Natural killer cell (primary cell): ENCODE measurements at places on chromosomes 7 and 10.

GRCh38 chr10:90592638-90593302, 265.1 kb downstream of the HTR7 start:
- no peak overlapping the region for H3K27ac ChIP-seq
- H3K27me3 ChIP-seq = no peaks in the 10 kb centered on the region
- DNase-seq = no peak

DNA sequence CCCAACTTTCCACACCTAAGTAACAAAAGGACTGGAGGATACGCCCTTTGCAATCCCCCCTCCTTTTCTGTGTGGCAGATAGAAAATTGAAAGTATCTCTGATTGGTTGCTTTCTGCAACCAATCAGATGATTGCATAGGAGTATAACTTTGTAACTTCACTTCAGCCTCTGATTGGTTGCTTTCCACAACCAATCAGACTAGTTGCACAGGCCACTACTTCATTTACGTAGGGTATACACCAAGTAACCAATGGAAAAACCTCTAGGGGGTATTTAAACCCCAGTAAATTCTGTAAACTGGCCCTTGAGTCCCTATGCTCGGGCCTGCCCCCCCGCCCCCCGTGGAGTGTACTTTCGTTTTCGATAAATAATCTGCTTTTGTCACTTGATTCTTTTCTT, 1080.4 kb downstream of the CNTNAP2 start:
- no peaks in the 10 kb centered on the region for H3K4me1 ChIP-seq
- no peak overlapping the region for H3K27ac ChIP-seq
- DNase-seq = no peak
- H3K4me3 ChIP-seq = no peak overlapping the region
- no peaks in the 10 kb centered on the region for H3K27me3 ChIP-seq
- H3K36me3 ChIP-seq = no peaks in the 10 kb centered on the region

- no peaks in the 10 kb centered on the region for H3K36me3 ChIP-seq
- peaks cover 20% of the 10 kb centered on the region for H3K27me3 ChIP-seq
- DNase-seq = no peak
- peaks cover 92% of the 10 kb centered on the region for H3K4me1 ChIP-seq
Observed at GRCh38 chr10:119310806-119311205, 103.4 kb downstream of the GRK5 start.

- no peaks in the 10 kb centered on the region for H3K27me3 ChIP-seq
- no peak overlapping the region for H3K4me3 ChIP-seq
- H3K27ac ChIP-seq = peak overlapping the region; percentile 55
Observed at GRCh38 chr10:73763343-73763742, 18.5 kb upstream of the CHCHD1 start.

DNA sequence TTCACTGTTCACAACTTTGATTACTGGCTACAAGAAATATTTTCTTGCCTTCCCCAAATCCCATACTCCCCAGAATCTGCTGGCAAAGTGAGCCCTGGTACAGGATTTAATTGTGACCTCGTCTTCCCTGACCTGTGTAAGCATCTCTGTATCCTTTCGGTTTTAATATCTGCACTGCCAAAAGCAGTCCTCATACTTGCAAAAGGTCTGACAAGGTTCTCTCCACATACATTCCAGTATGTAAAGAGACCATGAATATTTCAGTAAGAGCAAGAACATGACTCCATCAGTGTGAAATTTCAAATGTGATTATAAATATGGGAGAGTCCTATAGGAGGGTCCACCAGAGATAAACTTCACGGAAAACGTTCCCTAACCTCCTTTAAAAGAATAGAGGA, 134.0 kb upstream of the TCF7L2 start:
- peaks cover 14% of the 10 kb centered on the region for H3K4me1 ChIP-seq
- H3K36me3 ChIP-seq = no peaks in the 10 kb centered on the region
- H3K27ac ChIP-seq = no peak overlapping the region
- H3K4me3 ChIP-seq = no peak overlapping the region

DNA sequence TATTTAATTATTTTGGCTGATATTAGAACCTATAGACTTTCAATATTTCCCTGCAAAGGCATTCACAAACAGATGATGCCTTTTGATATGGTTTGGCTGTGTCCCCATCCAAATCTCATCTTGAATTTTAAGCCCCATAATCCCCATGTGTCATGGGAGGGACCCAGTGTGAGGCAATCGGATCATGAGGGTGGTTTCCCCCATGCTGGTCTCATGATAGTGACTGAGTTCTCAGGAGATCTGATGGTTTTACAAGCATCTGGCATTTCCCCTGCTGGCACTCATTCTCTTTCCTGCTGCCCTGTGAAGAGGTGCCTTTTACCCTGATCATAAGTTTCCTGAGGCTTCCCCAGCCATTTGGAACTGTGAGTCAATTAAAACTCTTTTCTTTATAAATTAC, 9.3 kb upstream of the PNLIPRP3 start:
- no peaks in the 10 kb centered on the region for H3K27me3 ChIP-seq
- H3K36me3 ChIP-seq = no peaks in the 10 kb centered on the region
- no peaks in the 10 kb centered on the region for H3K4me1 ChIP-seq
- DNase-seq = no peak
- H3K4me3 ChIP-seq = no peak overlapping the region

DNA sequence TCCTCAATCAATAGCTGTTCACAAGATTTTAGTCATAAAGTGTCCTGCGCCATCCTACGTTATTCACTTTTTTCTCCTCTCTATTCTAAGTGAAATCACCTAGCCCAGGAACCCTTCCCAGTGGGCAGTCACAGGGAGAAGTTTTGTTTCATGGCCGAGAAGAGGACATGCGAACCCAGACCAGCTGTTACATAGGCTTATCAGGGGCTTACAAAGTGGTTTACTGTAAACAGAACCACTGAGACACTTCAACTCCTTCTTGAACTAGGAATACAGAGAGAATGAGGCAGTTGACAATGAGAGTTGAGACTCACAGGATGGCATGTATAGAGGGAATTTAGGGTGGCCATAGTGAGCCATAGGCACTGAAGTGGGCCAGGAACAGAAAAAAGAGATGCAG, 246.9 kb upstream of the GLI3 start:
- no peaks in the 10 kb centered on the region for H3K27me3 ChIP-seq
- no peak overlapping the region for H3K4me3 ChIP-seq

DNA sequence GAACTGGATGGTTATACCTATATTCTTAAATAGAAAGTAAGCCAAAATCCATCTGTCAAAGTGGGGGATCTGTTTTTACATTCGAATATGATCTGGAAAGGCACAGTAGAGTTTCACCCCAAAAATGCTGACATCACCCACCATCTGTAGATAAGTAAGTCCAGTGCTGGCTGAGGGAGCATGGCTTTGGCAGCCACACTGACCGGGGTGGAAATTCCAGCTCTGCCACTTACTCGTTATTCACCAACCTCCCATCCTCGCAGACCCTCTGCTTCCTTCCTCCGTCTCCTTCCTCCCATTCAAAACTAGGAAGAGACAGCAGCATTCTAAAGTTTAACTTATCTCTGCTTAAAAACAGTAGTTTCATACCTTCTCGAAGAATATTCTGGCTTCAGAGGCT, 84.9 kb upstream of the GATA3 start:
- H3K27me3 ChIP-seq = no peaks in the 10 kb centered on the region
- H3K4me3 ChIP-seq = no peak overlapping the region
- no peak overlapping the region for H3K27ac ChIP-seq
- H3K36me3 ChIP-seq = peaks cover 7% of the 10 kb centered on the region

- no peak overlapping the region for H3K27ac ChIP-seq
- H3K4me3 ChIP-seq = no peak overlapping the region
- H3K27me3 ChIP-seq = no peaks in the 10 kb centered on the region
- H3K36me3 ChIP-seq = no peaks in the 10 kb centered on the region
- H3K4me1 ChIP-seq = no peaks in the 10 kb centered on the region
Observed at GRCh38 chr10:93091960-93092359, 18.3 kb downstream of the CYP26A1 start.

- H3K4me1 ChIP-seq = peaks cover 4% of the 10 kb centered on the region
- H3K27ac ChIP-seq = no peak overlapping the region
- H3K4me3 ChIP-seq = no peak overlapping the region
- H3K36me3 ChIP-seq = no peaks in the 10 kb centered on the region
Observed at GRCh38 chr10:29810816-29811215, 176.0 kb upstream of the SVIL start.

- no peaks in the 10 kb centered on the region for H3K27me3 ChIP-seq
- H3K4me1 ChIP-seq = no peaks in the 10 kb centered on the region
- DNase-seq = no peak
- no peak overlapping the region for H3K4me3 ChIP-seq
- no peak overlapping the region for H3K27ac ChIP-seq
Observed at GRCh38 chr7:11754123-11754522, 77.9 kb downstream of the THSD7A start.

DNA sequence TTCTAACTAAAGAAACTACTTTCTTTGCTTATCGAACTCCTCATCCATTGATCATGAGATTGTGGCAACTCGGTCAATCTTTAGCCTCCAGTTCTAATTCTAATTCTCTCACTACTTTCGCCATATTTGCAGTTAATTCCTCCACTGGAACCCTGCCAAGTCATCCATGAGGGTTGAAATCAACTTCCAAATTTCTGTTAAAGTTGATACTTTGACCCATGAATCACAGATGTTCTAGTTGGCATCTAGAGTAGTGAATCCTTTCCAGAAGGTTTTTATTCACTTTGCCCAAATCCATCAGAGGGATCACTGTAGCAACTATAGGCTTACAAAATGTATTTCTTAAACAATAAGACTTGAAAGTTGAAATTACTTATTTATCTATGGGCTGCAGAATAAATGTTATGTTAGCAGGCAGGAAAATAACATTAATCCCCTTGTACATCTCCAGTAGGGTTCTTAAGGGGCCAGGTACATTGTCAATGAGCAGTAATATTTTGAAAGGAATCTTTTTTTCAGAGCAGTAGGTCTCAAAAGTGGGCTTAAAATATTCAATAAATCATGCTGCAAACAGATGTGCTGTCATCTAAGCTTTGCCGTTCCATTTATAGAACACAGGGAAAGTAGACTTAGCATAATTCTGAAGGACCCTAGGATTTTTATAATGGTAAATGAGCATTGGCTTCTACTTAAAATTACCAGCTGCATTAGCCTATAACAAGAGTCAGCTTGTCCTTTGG, 39.4 kb downstream of the CCDC71L start:
- H3K4me1 ChIP-seq = no peaks in the 10 kb centered on the region
- no peak overlapping the region for H3K4me3 ChIP-seq
- no peaks in the 10 kb centered on the region for H3K27me3 ChIP-seq
- no peak overlapping the region for H3K27ac ChIP-seq

- H3K4me1 ChIP-seq = no peaks in the 10 kb centered on the region
- no peaks in the 10 kb centered on the region for H3K27me3 ChIP-seq
- no peak overlapping the region for H3K27ac ChIP-seq
- no peaks in the 10 kb centered on the region for H3K36me3 ChIP-seq
- DNase-seq = no peak
Observed at GRCh38 chr10:18224626-18225445, 84.6 kb downstream of the CACNB2 start.

GRCh38 chr10:132787495-132788179, 1.7 kb upstream of the NKX6-2 start:
- no peaks in the 10 kb centered on the region for H3K36me3 ChIP-seq
- no peak overlapping the region for H3K27ac ChIP-seq
- no peak for DNase-seq
- peaks cover 4% of the 10 kb centered on the region for H3K27me3 ChIP-seq
- H3K4me3 ChIP-seq = no peak overlapping the region

GRCh38 chr7:129536323-129536722, 34.0 kb downstream of the SMKR1 start:
- DNase-seq = no peak
- no peaks in the 10 kb centered on the region for H3K36me3 ChIP-seq
- H3K4me3 ChIP-seq = peak overlapping the region; percentile 15
- H3K27ac ChIP-seq = peak overlapping the region; percentile 90

DNA sequence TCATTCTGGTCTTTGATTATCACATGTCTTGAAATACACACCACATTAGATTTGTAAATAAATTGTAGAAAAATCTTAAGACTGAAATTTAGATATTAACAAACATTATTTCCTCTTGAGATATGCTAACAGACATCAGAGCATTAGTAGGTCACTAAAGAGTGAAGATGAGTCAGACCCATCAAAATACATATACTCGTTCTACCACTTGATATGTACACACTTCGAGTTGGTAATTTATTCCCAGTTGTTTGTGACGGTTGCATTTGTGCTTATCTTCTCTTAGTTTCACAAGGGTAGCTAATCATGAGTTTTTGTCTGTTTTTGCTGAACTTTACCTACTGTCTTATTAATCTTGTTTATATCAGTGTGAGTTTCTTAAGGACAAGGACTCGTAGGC, 383.4 kb downstream of the AUTS2 start:
- no peak overlapping the region for H3K27ac ChIP-seq
- H3K27me3 ChIP-seq = no peaks in the 10 kb centered on the region
- no peaks in the 10 kb centered on the region for H3K4me1 ChIP-seq
- no peaks in the 10 kb centered on the region for H3K36me3 ChIP-seq
- H3K4me3 ChIP-seq = no peak overlapping the region
- DNase-seq = no peak

DNA sequence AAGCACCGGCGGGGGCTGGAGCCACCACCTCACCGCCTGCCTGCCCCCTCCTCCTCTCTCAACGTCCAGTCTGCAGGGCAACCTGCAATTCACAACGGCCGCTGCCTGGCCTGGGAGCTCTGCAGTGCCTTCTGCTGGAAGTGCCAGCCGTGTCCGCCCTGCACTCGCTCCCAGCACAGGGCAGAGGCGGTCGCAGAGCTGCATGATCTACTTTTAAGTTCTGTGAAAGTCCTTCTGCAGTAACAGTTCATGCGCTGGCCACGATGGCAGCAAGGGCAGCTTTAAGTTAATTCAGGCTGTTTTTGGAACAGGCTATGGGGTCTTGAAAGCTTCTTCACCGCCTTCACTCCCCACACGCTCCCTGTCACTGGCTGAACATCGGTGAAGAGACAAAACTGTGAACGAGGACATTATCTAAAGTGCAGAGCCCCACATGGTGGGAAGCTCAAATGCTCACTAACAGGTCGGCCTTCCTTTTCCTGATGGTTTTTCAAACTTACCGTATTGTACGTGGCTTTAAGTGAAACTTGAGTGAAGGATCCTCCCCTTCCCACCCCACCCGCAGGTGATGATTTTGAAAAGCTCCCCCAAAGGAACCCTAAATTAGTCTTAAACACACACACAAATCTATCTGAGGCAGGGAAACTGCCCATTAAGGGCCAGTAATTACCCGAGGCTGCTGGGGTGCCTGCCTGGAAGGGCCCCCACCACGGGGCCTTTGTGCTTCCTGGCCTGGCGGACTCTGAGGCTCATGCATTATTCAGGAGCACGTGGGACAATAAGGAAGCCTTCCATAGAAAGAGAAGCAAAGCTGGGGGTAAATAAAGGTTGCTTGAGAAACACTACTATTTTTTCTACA, 504.3 kb downstream of the DNAJB6 start:
- no peak for DNase-seq
- H3K36me3 ChIP-seq = no peaks in the 10 kb centered on the region

- no peaks in the 10 kb centered on the region for H3K36me3 ChIP-seq
- H3K4me1 ChIP-seq = peaks cover 8% of the 10 kb centered on the region
- no peak for DNase-seq
- H3K4me3 ChIP-seq = no peak overlapping the region
Observed at GRCh38 chr7:26278770-26279169, 12.9 kb upstream of the SNX10 start.

- H3K4me3 ChIP-seq = no peak overlapping the region
- DNase-seq = no peak
- no peaks in the 10 kb centered on the region for H3K27me3 ChIP-seq
- H3K4me1 ChIP-seq = no peaks in the 10 kb centered on the region
- no peak overlapping the region for H3K27ac ChIP-seq
- H3K36me3 ChIP-seq = peaks cover 14% of the 10 kb centered on the region
Observed at GRCh38 chr10:92538231-92538958, 35.5 kb downstream of the IDE start.

- no peak for DNase-seq
- H3K36me3 ChIP-seq = no peaks in the 10 kb centered on the region
- peaks cover 14% of the 10 kb centered on the region for H3K27me3 ChIP-seq
- no peak overlapping the region for H3K27ac ChIP-seq
Observed at GRCh38 chr7:12569673-12570072, 847 bp upstream of the SCIN start.
